Activated CD4-positive, CD25-positive, alpha-beta regulatory T cell treated with anti-CD3 and anti-CD28 coated beads, Interleukin-2, amount 50 U/mL, for 72 hours (primary cell): ENCODE measurements at places on chromosomes 4 and X.

- DNase-seq: peak; percentile 55
These were observed 45.2 kb upstream of the CLCN4 start for GRCh38 chrX:10111364-10112148.

DNA sequence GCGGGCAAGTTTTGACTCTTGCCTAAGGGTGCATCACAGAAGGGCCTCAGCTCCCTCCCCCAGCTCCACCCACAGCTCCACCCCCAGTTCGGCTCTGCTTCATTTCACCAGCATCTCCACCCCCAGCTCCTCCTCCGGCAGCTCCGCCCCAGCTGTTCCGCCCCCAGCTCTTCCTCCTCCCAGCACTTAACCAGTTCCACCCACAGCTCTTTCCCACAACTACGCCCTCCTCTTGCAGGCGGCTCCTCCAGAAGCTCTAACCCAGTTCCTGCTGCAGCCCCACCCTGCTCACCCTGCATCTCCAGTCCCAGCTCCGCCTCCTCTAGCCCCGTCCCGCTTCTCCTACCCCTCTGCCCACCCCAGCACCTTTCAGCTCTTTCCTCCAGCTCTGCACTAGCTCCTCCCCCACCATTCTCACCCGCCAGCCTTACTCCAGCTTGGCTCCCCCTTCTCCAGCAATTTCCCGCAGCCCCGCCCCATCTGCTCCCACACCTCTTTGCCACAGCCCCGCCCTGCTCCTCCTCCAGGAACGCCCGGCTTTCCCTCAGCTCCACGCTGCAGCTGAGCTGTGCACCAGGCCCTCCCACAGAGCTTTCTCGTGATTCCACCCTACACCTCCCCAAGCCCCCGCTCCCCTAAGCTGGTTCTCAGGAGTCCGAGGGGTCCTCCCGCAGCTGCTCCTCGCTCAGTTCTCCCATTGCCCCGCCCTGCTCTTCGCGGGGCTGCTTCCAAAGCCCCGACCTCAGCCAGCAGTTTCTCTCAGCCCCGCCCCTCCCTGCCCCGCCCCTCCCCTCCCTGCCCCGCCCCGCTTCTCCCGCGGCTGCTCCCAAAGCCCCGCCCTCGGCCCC lies 1.3 kb upstream of the EOLA1 start:
- peak; percentile 79 for DNase-seq

DNA sequence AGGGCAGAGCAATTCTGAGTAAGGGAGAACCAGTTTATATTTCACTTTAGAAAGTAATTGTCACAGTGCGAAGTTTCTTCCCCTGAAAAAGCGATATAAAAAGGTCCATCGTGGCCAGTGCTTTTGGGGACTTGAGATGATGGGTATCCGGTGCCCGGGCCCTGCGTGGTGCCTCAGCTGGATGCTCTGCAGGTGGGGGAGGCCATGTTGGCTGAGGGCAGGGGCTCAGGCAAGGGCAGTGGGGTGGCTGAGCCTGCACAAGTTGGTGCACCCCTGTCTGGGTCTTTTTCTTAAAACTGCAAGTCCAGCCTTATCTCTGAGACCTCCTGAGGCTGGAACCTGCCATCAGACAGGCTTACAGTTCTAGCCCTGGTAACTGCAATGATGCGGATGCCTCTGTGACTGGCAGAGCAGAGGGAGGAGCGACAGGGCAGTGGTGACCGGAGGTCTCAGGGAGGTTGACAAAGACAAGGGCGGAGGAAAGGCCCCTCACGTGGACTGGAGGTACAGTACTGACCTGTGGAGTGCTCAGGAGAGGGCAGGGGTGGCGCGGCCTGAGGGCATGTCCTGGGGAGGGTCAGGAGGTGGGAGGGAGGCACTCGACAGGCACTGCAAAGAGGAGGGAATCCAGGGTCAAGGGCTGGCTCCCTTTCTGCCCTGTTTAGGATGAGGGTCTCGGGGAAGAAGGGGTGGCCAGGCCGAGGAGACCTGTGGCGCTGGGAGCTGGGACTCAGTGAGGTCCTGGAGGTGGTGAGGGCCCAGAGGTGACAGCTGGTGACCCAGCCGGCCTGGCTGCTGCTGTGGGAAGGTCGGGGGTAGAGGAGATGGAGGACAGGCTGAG lies 1.8 kb downstream of the RGS12 start:
- no peak for DNase-seq

GRCh38 chr4:3234171-3235029 lies 14.6 kb upstream of the MSANTD1 start:
- DNase-seq: no peak

DNA sequence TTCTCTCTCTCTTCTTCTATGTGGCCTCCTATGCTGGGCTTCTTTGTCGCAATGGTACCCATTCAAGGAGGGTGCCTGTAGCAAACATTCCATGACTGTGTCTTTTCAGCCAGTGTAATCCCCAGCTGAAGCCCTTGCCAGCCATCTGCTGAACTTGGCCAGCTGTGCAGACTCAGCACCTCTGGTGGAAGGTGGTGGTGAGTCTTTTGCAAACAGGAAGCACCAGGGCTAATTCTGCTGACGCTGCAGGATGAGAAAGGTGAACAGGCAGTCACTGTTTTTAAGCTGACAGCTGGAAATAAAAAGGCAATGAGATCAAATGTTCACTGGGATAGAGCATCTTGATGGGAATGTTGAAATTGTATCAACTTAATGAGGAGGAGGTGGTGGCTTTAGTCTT lies 298.7 kb upstream of the CLNK start:
- DNase-seq: no peak

DNA sequence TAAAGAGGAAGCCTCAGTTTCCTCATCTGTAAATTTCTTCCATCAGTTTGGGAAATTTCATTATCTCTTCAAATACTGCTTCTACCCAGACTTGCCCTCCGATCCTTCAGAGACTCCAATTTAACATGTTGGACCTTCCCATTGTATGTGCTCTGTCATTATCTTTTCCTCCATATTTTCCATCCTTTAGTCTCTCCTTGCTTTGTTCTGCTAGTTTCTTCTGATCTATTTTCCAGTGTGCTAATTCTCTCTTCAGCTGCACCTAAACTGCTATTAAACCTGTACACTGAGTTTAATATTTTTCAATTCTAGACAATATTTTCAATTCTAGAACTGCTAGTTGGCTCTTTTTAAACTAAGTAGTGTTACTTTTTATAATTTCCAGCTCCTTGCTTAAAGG lies 65.5 kb downstream of the EVC start:
- no peak for DNase-seq

- no peak for DNase-seq
These were observed 6.6 kb downstream of the TIMM17B start for GRCh38 chrX:48890934-48891401.
